ENCODE measurements at places on chromosomes 6 and 20. TPM values are rescaled to one million over a fixed set of nuclear protein-coding genes. Genes with fewer than 3 reads are reported as not detected.
A peak's percentile ranks its signal among the peaks of the same experiment; 100 is the strongest.

The DDO gene
- total RNA-seq = not detected

GRCh38 chr6:56435326-56435725, 187.9 kb upstream of the COL21A1 start:
- DNase-seq = no peak

- peak; percentile 65 for DNase-seq
Measured at GRCh38 chr6:28090917-28091586, 10.7 kb downstream of the ZNF165 start.

DNA sequence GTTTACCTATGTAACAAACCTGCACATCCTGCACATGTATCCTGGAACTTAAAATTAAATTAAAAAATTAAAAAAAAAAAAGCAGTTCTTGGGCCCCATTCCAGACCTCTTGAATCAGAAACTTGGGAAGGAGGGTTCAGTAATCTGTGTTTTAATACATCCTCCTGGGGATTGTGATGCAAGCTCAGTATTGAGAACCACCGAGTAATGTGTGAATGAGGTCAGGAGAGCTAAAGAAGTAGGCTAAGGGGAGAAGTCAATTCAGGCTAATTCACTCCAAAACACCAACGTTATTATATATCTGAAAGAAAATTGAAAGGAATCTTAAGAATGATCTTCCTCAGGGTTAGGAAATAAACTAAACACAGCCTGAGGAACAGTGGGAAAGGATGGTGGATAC, 120.4 kb downstream of the RNF144B start:
- DNase-seq = no peak

DNA sequence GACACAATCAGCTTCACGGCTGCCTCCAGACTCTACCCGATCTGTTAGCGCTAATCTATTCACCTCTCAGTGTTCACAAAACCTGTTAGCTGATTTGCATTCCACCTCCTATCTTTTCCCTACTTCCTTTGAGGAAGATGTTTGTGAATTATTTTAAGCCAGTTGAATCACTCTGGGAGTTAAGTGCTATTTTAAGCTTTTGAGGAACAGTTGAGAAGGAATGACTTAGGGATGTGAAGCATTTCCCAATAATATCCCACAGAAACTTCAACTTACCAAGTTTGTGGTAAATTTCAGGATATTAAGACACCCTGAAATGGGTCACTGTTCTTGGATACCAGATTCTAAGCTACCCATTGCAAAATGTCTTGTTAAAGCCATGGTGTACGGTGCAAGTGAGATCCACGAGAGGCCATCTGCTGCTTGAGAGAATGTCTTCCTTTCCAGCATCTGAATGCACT, 145.2 kb upstream of the CITED2 start:
- DNase-seq = no peak

DNA sequence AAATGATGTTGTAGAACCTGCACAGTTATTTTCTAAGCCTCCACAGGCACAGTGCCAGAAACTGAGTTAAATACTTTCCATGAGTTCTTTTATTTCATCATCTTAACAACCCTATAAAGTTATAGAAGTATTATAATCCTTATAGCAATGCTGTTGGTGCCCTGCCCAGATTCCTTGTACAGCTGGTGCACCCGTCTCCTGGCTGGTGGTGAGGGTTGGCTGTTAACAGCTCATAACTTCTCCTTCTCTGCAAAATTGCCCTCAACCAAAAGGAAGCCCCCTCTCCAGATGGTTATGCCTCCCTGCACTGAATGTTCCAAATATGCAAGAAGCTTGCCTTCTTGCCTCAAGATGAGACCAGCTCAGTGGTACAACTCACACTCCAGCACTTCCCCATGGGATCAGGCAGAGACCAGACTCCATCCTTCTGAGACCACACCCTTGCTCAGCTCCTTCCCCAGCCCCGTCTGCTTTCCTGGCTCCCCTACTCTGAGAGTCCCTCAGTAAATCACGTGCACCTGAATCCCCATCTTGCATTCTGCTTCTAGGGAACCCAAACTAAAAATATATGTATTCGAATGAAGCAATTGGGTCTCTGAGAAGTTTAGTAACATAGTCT, 304.4 kb upstream of the PLCB4 start:
- no peak for DNase-seq

Data from stomach (tissue), 19 donors.